ENCODE measurements at places on chromosomes 6 and 20.

GRCh38 chr20:11585752-11586352 lies 331.8 kb upstream of the BTBD3 start:
- DNase-seq: no peak

GRCh38 chr6:20148433-20148832 lies 63.8 kb downstream of the MBOAT1 start:
- DNase-seq: no peak

DNA sequence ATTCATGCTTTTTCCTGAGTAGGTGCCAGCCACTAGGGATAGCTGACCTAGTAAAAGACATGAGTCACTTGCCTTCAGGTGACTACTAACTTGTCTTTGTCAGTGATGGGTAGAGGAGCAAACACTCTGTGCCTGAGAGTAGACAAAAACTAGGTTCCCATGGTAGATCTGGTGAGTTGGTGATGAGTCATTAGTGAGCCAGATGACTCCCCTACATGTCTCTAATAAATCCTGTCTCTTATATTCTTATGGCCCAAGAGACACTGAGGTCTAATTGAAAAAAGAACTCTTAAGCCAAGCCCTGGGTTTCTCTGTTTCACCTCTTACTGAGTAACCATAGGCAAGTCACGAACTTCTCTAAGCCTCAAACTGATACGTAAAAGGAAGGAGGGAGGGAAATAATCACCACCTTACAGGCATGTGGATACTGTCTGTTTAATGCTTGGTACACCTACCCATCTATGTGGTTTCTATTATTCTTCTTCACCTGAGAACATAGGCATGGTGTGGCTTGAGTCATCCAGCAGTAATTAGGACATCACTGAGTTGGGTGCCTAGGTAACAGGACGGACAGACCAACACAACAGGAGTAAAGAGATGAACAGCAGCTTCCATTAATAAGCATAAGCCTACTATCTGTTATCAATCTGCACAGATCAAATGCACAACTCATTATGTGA lies 20.3 kb downstream of the TTPAL start:
- no peak for DNase-seq

- no peak for DNase-seq
Observed at GRCh38 chr6:147891671-147892070, 383.2 kb downstream of the SAMD5 start.

GRCh38 chr6:71289802-71290175 lies 1.2 kb downstream of the OGFRL1 start:
- no peak for DNase-seq

DNA sequence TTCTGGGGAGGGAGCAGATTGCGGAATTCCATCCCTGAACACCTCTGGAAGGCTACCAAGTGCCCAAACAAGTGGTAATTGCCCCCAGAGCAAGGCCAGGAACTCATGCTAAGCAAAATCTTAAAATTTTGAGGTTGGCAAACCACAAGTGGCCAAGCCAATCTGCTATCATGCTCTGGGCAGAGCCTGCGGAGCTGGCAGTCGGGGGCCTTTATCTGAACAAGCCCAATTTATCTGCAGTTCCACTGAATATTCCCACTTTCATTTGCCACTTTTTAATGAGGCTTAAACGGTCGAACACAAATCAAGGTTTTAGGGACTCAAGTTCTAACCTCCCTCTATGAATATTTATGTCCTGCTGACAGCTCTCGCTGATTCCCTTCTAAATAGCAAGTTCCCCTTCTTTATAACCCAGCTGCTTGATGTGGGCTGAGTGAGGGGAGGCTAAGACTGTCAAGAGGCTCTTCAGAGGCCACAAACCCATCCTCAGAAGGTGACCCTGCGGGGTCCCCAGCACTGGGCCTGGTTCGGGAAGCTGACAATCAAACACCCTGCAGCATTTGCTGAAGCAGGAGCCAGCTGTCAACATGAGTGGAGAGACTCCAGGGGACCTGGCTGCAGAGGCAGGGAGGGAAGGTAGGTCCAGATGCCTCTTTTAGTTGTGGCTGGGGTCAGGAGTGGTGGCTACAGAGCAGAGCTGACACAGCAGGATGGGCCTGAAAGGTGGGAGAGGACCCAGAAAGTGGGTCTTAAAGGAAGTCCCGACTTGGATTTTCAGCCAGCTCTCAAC lies 11.9 kb downstream of the CCDC167 start:
- no peak for DNase-seq

GRCh38 chr6:142235791-142236190 lies 66.0 kb upstream of the ADGRG6 start:
- DNase-seq: no peak

- DNase-seq: no peak
Observed at GRCh38 chr6:99993533-99994251, at the start of gene MCHR2. TSS of gene MCHR2 (minus strand) at chr6:99994223. CDS start at chr6:99956147, 38,076 bp downstream.

GRCh38 chr20:36497856-36498255 lies 43.5 kb upstream of the MYL9 start:
- DNase-seq: no peak
